ENCODE measurements at places on chromosomes 1 and 21. TPM values are rescaled to one million over a fixed set of nuclear protein-coding genes. Genes with fewer than 3 reads are reported as not detected.

Gene NUDT4B
- not detected for total RNA-seq

Gene DCDC2B
- not detected for total RNA-seq

Gene CLCNKA
- 16.1 TPM for total RNA-seq

Gene MATN1
- total RNA-seq = not detected

Gene SETDB1
- total RNA-seq = 25.4 TPM

Gene INAVA
- total RNA-seq = 102 TPM

Gene GPR52
- total RNA-seq = not detected

Gene DHDDS
- 46.1 TPM for total RNA-seq

Gene SPRR2G
- total RNA-seq = not detected

Gene FAAH
- total RNA-seq = 25.3 TPM

Gene NBPF10
- total RNA-seq = 4.1 TPM

Gene NGF
- 3.1 TPM for total RNA-seq

Gene LCE2B
- total RNA-seq = not detected
